Transverse colon (tissue), 4 donors: ENCODE measurements at places on chromosomes 2 and 18.

DNA sequence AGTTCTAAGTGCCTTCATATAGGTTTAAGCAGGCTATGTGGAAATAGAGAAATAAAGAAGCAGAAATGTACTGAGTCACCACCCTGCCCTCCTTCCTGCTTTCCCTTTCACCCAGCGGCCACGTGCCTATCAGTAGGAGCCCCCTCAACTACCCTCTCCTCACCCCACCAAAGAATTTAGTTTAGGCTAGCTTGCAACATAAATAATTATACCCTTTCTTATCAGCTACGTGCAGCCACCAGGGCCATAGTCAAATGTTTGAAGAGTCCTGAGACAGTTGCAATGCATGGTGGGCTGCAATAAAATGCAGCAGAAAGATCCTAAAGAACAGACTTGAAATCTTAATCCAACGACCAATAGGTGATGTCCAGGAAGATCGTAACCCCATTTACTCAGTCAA is 101.2 kb downstream of the RTP5 start:
- no peak for DNase-seq
- H3K36me3 ChIP-seq, result no peaks in the 10 kb centered on the region

DNA sequence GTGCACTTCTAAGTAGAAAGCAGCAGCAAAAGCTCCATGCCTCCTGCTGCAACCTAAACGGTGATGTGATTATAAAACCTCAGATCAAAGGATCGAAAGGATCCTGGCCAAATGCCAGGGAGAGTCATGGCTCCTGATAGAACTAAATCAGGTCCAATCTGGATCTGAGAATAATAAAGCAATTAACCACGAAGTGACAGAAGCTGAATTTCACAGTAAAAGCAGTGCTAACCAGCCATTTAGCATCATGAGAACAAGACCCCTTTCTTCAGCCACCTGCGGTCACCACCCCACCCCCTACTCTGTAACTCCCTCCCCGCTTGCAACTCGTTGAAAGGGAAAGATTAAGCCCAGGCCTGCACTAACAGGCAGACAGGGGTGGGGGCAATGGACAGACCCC is 748.7 kb downstream of the BCL11A start:
- H3K27ac ChIP-seq, result no peak overlapping the region
- H3K4me3 ChIP-seq, result no peak overlapping the region
- peak; percentile 30 for DNase-seq
- no peaks in the 10 kb centered on the region for H3K4me1 ChIP-seq
- no peaks in the 10 kb centered on the region for H3K27me3 ChIP-seq

DNA sequence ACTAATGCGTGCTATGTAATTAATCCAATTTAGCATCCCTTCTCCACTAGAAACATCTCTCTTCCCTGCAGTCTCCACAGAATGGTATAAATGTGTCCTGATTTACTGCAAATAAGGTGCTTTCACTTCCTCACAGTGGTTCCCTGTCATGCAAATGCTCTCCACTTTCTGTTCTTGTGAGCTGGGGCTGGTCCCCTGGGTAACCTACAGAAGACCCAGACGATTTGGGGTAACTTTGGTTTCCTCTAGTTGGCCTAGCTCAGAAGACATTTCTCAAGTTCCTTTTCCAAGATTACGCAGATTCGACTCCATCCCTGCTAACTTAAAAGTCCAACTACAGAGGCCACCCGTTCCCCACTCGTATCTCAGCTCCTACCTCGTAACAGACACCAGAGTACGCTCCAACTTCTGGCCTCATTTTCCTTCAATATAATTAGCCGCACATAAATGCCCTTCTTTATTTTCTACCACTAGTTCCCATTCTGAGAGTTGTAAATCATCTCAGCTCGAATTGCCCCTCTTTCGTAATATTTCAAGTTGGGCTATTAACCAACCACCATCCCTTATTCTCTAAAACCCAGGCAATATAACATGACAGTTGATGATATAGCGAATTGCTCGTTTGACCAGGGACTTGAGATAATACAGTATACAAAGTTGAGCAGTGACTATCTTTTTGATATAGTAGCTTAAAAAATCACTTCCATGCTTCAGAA is 28.8 kb upstream of the NEDD4L start:
- DNase-seq, result peak; percentile 24
- H3K4me1 ChIP-seq, result peaks cover 7% of the 10 kb centered on the region
- H3K4me3 ChIP-seq, result no peak overlapping the region
- no peak overlapping the region for H3K27ac ChIP-seq
- no peaks in the 10 kb centered on the region for H3K27me3 ChIP-seq
- no peaks in the 10 kb centered on the region for H3K36me3 ChIP-seq

GRCh38 chr2:42229949-42230348 is 60.8 kb downstream of the EML4 start:
- no peak overlapping the region for H3K4me3 ChIP-seq
- H3K36me3 ChIP-seq, result no peaks in the 10 kb centered on the region
- H3K27ac ChIP-seq, result no peak overlapping the region
- no peaks in the 10 kb centered on the region for H3K27me3 ChIP-seq
- no peak for DNase-seq
- H3K4me1 ChIP-seq, result peaks cover 7% of the 10 kb centered on the region

GRCh38 chr18:72122103-72122502 is 422.0 kb downstream of the CBLN2 start:
- no peaks in the 10 kb centered on the region for H3K27me3 ChIP-seq
- no peak overlapping the region for H3K4me3 ChIP-seq
- H3K36me3 ChIP-seq, result no peaks in the 10 kb centered on the region

DNA sequence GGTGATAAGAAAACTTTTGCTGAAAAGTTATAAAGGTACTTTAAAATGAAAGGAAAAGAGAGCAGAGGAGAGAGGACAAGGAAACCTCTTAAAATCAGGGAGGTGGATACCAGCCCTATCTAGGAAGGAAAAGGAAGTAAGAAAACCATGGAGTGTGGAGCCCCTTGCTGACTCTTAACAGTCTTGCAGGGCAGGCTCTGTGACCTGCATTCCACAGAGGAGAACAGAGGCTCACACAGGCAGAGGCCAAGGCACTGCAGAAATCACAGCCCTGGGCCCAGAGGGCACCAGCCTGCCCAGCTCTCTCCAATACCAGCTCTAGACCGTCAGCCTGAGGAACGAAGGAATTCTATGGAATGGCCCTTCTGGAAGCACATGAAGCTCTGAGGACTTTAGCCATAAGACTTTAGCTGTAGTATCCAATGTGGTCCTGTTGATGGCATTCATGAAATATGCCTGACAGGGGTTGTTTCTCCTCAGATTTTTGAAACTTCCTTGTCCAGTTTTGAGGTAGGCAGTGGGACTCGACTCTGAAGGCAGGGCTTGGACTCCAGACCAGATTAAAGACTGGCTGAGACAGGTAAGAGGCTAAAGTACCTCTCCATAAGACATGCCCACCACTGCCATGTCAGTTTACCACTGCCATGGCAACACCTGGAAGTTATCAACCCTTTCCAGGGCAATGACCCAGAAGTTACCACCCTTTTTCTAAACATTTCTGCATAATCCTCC is 216.3 kb downstream of the ANAPC1 start:
- no peaks in the 10 kb centered on the region for H3K4me1 ChIP-seq
- no peak for DNase-seq
- H3K27ac ChIP-seq, result no peak overlapping the region
- H3K27me3 ChIP-seq, result no peaks in the 10 kb centered on the region

DNA sequence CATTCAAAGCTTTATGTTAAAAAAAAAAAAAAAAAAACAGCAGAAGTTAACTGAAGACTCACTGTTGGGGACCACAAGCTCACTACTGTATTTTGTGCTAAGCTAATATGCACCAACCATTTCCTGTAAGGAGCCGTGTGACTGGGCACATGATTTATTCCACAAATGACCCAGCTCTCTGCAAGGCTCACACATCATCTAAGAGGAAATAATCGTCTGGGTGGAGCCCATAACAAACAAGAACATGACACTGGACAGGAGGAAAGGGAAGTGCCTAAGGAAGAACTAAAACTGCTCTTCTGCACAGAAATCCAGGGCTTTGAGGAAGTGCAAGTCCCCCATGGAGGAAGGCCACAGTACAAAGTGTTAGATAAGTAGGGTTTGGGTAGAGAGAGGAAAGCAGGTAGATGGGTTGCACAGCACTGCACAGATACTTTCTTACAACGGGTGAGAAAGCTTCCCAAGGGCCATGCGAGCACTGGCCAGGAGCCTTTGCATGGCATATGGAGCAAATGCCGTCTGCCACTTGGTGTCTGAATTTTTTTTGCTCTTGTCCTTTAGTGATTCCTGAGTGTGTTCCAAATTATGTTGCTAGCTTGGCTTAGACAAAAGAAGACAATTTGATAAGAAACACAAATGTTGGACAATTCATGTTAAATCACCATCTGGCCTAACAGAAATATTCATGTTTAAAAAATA is 24.4 kb downstream of the NFE2L2 start:
- peak; percentile 62 for DNase-seq
- peaks cover 65% of the 10 kb centered on the region for H3K4me1 ChIP-seq
- no peaks in the 10 kb centered on the region for H3K27me3 ChIP-seq
- no peak overlapping the region for H3K4me3 ChIP-seq
- peak overlapping the region; percentile 86 for H3K27ac ChIP-seq

- H3K27me3 ChIP-seq, result no peaks in the 10 kb centered on the region
- H3K4me3 ChIP-seq, result no peak overlapping the region
- no peak overlapping the region for H3K27ac ChIP-seq
- H3K36me3 ChIP-seq, result no peaks in the 10 kb centered on the region
Measured at GRCh38 chr2:241199897-241200821, 11.7 kb downstream of the ANO7 start.

DNA sequence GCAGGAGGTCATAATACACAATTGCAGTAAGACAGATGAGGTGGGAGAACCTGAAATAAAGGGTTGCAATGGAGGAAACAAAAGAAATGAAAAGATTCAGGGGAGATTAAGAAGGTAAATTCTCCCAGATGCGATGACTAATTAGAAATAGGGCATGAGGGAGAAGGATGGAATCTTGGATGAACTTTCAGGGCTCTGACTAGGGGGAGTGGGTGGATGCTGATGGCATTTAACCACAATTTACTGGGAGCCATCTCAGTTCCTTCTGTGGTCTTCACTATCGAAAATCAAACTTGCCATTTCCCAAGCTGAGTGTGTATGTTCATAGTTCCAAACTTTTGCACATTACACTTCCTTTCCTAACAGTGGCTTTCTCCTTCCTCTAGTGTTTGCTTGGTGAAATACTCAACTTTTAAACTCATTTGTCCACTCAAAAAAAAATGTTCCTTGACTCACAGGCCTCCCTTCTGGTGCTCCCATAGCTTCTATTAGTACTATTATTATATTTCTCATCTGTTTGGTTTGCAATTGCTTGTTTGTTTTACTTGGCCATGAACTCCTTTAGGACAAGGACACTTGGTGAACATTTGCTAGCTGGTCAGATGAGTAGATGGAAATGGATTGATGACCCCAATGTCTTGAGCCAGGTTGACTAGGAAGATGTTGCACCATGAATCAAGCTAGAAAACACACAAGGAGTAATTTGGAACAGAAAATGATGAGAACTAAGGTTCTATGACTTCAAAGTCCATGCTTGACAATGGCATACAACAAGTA is 178.5 kb downstream of the DIS3L2 start:
- no peaks in the 10 kb centered on the region for H3K27me3 ChIP-seq
- no peak overlapping the region for H3K27ac ChIP-seq
- no peaks in the 10 kb centered on the region for H3K4me1 ChIP-seq
- no peaks in the 10 kb centered on the region for H3K36me3 ChIP-seq

DNA sequence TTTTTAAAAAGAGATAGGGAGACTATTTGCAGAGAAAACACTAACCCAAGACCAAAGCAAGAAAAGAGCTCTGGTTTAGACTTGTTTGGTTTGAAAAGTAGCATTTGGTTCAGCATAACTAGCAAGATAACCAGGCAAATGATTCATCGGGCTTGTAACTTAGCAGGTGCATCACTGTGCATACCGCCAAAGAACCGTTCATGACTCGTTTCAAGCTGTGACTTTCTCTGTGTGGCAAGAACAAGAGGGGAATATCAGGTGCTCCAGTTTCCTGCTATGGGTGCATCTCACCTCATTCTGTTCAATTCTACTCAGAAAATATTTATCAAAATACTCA is 244.9 kb downstream of the ETAA1 start:
- H3K36me3 ChIP-seq, result no peaks in the 10 kb centered on the region
- peaks cover 4% of the 10 kb centered on the region for H3K27me3 ChIP-seq
- no peak overlapping the region for H3K4me3 ChIP-seq
- no peaks in the 10 kb centered on the region for H3K4me1 ChIP-seq
- DNase-seq, result no peak
- no peak overlapping the region for H3K27ac ChIP-seq

DNA sequence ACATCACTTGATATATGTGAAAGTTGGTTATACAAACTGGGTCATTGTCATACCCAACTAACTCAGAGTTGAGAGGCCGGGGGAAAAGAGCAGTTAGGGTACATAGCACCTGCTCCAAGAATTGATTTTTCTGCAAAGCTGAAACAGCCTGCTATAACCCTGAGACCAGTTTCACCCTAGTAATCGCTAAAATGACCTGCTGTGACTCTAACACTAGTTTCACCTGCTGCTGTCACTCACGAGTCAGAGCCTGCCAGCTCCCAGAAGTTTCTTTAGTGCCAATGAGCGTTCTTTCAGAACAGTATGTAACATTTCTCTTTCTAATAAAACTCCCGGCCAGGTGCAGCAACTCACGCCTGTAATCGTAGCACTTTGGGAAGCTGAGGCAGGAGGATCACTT is 28.0 kb downstream of the SRSF7 start:
- H3K27ac ChIP-seq, result peak overlapping the region; percentile 24
- no peak for DNase-seq
- H3K27me3 ChIP-seq, result no peaks in the 10 kb centered on the region
- no peak overlapping the region for H3K4me3 ChIP-seq

- H3K4me3 ChIP-seq, result no peak overlapping the region
- H3K4me1 ChIP-seq, result peaks cover 6% of the 10 kb centered on the region
- no peak overlapping the region for H3K27ac ChIP-seq
- no peak for DNase-seq
- no peaks in the 10 kb centered on the region for H3K36me3 ChIP-seq
- no peaks in the 10 kb centered on the region for H3K27me3 ChIP-seq
Measured at GRCh38 chr2:160266037-160266551, 66.0 kb upstream of the ITGB6 start.

GRCh38 chr2:85455552-85456090 is 37.1 kb downstream of the SH2D6 start:
- no peak overlapping the region for H3K27ac ChIP-seq
- H3K4me3 ChIP-seq, result no peak overlapping the region
- H3K4me1 ChIP-seq, result peaks cover 7% of the 10 kb centered on the region
- no peak for DNase-seq
- no peaks in the 10 kb centered on the region for H3K36me3 ChIP-seq

GRCh38 chr18:13173578-13174145 is 44.9 kb upstream of the LDLRAD4 start:
- no peaks in the 10 kb centered on the region for H3K4me1 ChIP-seq
- no peak for DNase-seq
- H3K27me3 ChIP-seq, result no peaks in the 10 kb centered on the region
- H3K36me3 ChIP-seq, result no peaks in the 10 kb centered on the region
- H3K4me3 ChIP-seq, result no peak overlapping the region
